Stimulated activated CD8-positive, alpha-beta memory T cell treated with anti-CD3 and anti-CD28 coated beads, Interleukin-7, amount 100 ng/mL, for 1 hour (primary cell): ENCODE measurements at places on chromosomes 5 and 9.

DNA sequence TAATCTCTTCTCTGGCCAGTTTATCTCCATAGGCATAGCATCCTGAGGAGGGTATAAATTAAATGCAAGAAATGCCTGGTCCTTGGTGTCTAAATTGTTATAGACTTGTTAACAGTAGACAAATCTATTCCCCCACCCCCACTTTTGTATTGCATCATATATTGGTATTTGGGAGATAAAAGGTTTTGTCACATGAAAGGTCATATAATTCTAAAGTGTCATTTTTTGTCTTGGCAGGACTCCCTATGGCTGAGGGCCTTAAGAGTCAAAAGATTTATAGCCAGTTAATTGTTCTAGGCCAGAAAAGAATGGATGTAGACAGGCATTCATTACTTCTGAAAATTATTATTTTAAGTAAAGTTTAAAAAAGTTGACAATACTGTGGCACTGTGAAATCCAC lies 90.3 kb upstream of the MOCS2 start:
- no peak for DNase-seq

GRCh38 chr9:16060436-16061129 lies 507.7 kb downstream of the CCDC171 start:
- DNase-seq: no peak

DNA sequence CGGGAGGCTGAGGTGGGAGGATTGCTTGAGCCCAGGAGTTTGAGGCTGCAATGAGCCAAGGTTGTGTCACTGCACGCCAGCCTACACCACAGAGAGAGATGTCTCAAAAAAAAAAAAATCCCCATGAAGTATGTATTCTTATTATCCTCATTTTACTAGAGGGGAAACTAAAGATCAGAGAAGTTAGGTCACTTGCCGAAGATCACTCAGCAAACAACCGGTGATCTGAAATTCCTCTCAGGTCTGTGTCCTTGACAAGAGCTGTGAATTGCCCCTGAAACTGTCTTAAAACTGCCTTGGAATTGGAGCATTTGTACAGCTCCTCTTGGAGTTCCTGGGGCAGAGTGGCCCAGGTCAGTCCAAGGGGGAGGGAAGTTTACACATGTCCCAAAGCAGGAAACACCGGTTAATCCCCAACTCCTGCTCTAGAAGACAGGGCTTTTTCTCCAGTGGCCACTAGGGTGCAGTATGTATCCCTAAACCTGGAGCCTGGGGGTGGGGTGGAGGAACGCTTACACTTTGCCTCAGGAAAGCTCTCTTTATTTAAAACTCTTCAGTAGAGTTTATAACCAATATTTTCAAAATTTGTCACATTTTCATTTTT lies 27.6 kb downstream of the AQP7 start:
- peak; percentile 12 for DNase-seq

DNA sequence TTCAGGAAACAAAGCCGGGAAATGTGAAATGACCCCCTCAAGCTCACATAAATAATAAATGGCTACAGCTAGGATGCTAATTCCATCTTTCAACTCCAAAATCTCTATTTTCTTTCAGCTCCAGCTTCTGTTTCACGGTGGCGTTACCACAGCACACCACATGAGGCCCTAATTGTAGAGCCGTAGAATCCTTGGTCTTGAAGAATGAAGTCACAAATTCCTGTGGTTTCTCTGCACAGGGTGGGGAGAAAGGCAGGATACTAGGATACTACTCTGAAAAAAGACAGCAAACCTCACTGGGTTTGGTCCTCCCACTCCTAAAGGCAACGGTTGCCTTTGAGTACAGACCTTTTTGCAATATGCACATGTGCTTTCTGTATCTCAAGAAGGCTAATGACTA lies 13.9 kb upstream of the RARS1 start:
- DNase-seq: no peak

DNA sequence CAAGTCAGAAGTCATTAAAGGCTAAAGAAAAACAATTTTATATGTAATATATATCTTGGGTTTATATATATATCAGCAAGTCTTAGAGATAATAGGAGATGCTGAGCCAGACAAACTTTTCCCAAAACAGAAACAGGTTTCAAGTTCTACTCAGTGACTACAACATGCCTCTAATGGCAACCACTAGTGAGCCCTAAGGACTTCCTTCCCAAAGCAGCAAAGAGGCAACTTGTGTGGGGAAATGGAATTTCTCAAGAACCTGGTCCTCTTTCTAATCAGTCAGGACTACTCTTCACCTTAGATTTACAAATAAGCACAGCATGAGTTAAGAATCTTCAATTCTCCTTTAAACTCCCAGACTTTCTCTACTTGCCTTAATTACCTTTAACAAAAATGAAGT lies 17.6 kb downstream of the RNF38 start:
- no peak for DNase-seq
